Prostate gland (tissue), 2 donors: ENCODE measurements at places on chromosomes 12 and 14. TPM values are rescaled to one million over a fixed set of nuclear protein-coding genes. Genes with fewer than 3 reads are reported as not detected.

DNA sequence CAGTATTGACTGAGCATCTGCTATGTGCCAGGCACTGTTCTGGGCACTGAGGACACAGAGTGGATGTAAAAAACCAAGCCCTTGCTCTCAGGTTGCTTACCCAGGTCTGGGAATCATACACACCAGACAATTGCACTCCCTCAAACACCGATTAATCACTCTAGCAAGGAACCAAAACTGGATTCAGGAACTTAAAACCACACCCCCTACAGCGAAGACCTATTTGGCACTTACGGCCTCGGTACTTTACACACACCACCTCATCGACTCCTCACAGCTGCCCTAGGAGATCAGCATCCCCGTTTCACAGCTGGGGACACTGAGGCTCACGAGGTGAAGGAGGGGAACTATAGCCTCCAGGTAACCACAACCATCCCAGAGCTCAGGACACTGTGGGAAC lies 1.6 kb downstream of the GLTP start:
- no peaks in the 10 kb centered on the region for H3K36me3 ChIP-seq
- no peak for DNase-seq
- peaks cover 10% of the 10 kb centered on the region for H3K4me1 ChIP-seq
- H3K4me3 ChIP-seq, result peak overlapping the region; percentile 78
- peak overlapping the region; percentile 83 for H3K27ac ChIP-seq
- no peaks in the 10 kb centered on the region for H3K27me3 ChIP-seq

GRCh38 chr12:25501549-25501948 lies 51.5 kb downstream of the LMNTD1 start:
- no peak overlapping the region for H3K27ac ChIP-seq
- H3K27me3 ChIP-seq, result no peaks in the 10 kb centered on the region
- no peak overlapping the region for H3K4me3 ChIP-seq
- H3K4me1 ChIP-seq, result no peaks in the 10 kb centered on the region
- H3K36me3 ChIP-seq, result no peaks in the 10 kb centered on the region

DNA sequence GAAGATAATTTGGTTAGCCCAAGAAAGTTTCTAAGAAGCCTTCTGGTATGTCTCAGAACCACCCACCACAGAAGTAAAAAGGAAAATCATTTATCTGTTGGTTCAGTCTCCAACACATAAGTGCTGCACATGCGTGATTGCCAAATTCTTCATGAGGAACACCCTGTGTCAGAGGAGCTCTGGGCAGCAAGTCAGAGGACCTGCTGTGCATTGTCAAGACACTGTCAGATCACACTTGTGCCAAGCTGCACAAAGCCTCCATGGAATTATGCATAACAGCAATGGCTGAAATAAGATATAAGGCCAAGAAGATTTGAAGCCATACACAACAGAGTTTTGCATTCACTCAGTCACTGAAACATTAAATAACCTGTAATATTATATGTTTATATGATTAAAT lies 1304.7 kb upstream of the FLRT2 start:
- H3K36me3 ChIP-seq, result no peaks in the 10 kb centered on the region
- H3K27ac ChIP-seq, result no peak overlapping the region
- DNase-seq, result no peak
- no peaks in the 10 kb centered on the region for H3K27me3 ChIP-seq

GRCh38 chr14:90419200-90419599 lies 22.4 kb downstream of the CALM1 start:
- no peaks in the 10 kb centered on the region for H3K27me3 ChIP-seq
- H3K36me3 ChIP-seq, result no peaks in the 10 kb centered on the region
- H3K27ac ChIP-seq, result no peak overlapping the region
- no peak overlapping the region for H3K4me3 ChIP-seq
- DNase-seq, result peak; percentile 49

GRCh38 chr12:71276541-71276940 lies 118.7 kb upstream of the TSPAN8 start:
- H3K4me1 ChIP-seq, result no peaks in the 10 kb centered on the region
- H3K36me3 ChIP-seq, result no peaks in the 10 kb centered on the region
- no peak overlapping the region for H3K27ac ChIP-seq

- H3K36me3 ChIP-seq, result no peaks in the 10 kb centered on the region
- no peak overlapping the region for H3K4me3 ChIP-seq
- no peak for DNase-seq
- H3K27me3 ChIP-seq, result no peaks in the 10 kb centered on the region
- H3K4me1 ChIP-seq, result no peaks in the 10 kb centered on the region
Observed at GRCh38 chr14:95362138-95362494, 42.4 kb upstream of the CLMN start.

GRCh38 chr14:67332468-67332867 lies 27.1 kb downstream of the ATP6V1D start:
- H3K27ac ChIP-seq, result no peak overlapping the region
- H3K36me3 ChIP-seq, result no peaks in the 10 kb centered on the region
- H3K4me1 ChIP-seq, result no peaks in the 10 kb centered on the region
- no peak overlapping the region for H3K4me3 ChIP-seq
- H3K27me3 ChIP-seq, result no peaks in the 10 kb centered on the region

CLEC2D gene
- total RNA-seq, result 19.9 TPM

GRIN2B gene
- total RNA-seq, result not detected

GDF3 gene
- total RNA-seq, result not detected

ADAMTS20 gene
- total RNA-seq, result not detected

CATSPERB gene
- 1.2 TPM for total RNA-seq

TMEM132C gene
- total RNA-seq, result 5.3 TPM

RIPK3 gene
- 7.6 TPM for total RNA-seq

ZBTB42 gene
- 28.4 TPM for total RNA-seq
